Hepatic stellate cell (primary cell): ENCODE measurements at places on chromosomes 16 and 17.

DNA sequence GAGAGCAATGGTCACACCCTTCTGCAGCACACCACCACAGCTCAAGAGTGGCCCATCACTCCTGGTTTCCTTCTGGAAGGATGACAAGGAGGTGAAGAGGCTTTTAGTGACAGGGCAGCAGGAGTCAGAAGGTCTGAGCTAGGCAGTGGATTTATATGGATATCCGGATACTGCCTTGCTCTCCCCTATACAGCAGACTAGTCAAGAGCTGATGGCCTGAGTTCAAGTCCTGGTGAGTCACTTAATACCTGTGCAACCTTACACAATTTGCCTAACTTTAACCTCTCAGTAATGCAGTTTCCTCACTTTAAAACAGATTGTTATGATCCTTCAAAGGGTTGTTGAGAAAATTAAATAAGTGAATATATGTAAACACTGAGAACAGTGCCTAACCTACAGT is 22.9 kb downstream of the MYO18A start:
- DNase-seq = no peak

DNA sequence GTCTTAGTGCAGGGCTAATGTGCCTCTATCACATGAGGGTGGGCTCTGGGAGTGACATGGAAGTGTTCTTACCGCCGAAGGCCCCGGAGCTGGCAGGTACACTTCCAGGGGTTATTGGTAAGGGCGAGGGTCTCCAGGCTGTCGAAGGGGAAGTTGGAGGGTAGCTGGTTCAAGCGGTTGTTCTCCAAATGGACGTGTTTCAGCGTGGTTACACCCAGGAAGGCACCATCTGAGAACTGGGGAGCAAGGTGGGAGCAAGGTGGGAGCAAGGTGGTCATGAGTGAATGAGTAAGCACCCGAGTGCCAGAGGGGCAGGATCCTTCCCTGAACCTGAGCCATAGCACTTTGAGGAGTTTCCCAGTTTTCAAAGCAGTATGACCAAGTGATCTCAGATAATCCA is 3.0 kb downstream of the CHAD start:
- DNase-seq = no peak

DNA sequence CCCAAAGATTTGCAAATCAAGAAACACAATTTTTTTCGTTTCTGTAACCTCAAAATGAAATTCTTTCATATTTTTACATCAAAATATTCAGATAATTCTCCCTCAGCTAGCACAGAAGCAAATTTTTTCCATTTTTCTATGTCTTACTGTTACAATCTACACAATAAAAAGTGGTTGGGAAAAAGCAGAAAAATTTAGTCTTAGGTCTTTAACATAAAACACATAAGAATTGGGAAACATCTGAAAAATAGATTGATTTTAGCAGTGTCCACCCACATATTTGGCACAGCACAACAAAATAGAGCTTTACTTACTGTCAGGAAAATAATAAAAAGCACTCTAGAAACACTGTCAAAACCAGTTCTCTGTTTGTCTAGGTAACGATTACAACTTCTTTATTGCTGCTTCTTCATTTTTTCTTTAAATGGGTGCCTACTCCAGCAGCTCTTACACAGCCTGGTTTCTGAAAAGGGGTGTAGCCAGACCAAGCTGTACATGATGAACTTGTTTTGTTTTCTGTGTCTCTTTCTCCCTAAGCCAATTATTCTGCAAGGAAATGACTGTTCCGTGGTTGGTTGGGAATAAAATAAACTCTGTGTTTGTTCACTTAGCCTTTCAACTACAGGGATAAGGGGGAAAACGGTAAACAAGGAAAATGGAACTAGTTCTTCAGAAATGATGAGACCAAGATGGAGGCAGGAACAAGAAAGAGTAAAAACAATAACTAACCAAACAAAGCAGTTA is at the start of gene ABCA6:
TSS of gene ABCA6 (minus strand) at position 465 of the 744 bp plus-strand sequence. CDS start 1,192 bp downstream, outside the sequence.
- no peak for DNase-seq

DNA sequence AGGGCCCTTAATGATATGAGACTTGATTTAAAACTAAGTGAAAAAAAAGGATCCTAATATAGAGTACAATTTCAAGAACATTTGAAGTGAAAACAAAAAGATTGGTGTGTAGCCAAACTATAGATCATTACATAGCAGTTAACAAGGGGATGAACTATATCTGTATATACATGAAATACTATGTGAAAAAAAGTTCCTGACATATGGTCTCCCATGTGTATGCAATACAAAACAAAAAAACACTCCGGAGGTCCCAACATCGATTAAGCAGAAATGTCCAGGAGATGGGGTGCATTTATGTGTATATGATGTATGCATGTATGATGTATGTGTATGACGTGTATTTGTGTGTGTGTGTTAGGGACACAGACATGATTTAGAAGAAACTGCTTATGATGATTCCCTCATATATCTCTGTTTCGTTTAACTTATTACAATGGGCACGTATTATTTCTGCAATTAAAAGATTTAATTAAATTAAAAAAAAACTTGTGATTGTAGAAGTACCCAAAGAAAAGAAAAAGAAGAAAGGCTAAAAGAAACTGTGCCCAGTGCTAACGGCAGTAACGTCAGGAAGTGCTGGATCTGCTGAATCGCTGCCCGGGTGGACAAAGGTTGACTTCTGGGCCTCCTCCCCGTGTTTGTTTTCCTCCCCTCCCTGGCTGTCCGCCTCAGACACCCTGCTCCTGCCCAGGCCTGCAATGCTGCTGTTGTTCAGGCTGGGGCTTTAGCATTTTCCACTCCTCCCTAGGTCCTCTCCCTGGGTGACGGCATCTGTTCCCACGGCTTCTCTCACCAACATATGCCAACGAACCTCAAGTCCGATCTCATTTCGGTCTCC is 36.9 kb downstream of the TBX4 start:
- no peak for DNase-seq
